ENCODE measurements at places on chromosomes 1 and 21.

- no peak for DNase-seq
These were observed 59.3 kb downstream of the RNF220 start for GRCh38 chr1:44464361-44464760.

GRCh38 chr1:59972216-59972927, 45.8 kb upstream of the CYP2J2 start:
- no peak for DNase-seq

DNA sequence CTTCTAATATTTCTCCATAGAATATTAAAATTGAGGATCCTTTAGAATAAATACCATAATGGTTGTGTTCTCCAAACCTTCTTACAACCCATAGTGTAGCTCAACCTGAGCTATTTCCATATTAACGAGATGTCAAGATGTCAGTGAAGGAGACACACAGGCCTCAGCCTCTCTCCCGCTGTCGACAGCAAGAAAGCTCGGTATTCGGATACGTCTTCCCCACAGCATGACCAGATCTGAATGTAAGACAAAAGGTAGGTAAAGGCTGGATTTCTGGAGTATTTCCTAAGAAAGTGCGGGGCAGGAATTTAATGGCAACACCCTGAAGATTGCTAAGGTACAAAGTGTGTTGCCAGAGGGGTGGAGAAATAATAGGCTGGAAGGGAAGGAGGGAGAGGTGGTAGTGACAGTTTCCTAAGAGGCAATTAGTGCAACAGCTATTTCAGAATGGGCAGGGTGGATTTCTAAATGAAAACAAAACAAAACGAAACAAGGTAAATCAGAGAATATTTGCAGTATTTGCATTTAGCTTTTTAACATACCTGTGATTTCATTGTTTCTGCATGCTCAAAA, 1.7 kb downstream of the ADSS2 start:
- DNase-seq: no peak

DNA sequence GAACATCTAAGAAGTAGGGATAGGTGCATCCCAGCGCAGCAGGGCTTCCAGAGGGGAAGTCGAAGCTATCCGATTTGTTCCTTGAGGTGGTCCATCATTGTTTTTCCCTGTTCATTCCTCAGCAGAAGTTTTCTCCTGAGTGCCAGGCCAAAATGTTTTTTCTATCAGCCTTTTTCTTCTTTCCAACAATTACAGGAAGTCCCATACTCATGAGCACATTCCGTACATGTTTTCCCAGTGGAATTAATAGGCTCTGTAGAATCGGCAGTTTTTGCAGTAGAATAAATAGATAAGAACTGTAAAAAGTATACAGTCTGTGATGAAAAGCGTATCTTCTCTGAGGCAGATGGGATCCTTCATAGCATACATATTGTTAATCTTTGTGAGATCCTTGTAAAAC, 24.8 kb downstream of the CD101 start:
- no peak for DNase-seq

DNA sequence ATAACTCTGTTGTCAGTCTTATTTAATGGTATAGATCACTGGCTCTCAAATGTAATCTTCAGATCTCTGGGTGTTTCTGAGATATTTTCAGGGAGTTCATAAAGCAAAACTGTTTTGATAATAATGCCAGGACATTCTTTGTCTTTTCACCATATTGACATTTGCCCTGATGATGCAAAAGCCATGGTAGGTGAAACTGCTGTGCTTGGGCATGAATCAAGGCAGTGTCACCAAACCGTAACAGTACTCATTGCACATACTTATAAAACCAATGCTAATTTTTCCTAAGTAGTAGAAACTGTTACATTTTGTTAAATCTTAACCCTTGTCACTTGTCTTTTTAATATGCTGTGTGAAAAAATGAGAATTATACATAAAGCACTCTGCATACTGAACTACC, 76.0 kb downstream of the RPS6KC1 start:
- no peak for DNase-seq

All from esophagus squamous epithelium (tissue), 5 donors.